ENCODE measurements at places on chromosomes 11 and 22.

- DNase-seq = no peak
These were observed 397 bp upstream of the CD44 start for GRCh38 chr11:35138606-35138942.

GRCh38 chr11:1853376-1854131 is 670 bp downstream of the LSP1 start:
- no peak for DNase-seq

GRCh38 chr11:12149672-12150225 is 39.4 kb downstream of the MICAL2 start:
- peak; percentile 37 for DNase-seq

GRCh38 chr22:41674846-41675340 is 13.8 kb downstream of the SNU13 start:
- DNase-seq = no peak

DNA sequence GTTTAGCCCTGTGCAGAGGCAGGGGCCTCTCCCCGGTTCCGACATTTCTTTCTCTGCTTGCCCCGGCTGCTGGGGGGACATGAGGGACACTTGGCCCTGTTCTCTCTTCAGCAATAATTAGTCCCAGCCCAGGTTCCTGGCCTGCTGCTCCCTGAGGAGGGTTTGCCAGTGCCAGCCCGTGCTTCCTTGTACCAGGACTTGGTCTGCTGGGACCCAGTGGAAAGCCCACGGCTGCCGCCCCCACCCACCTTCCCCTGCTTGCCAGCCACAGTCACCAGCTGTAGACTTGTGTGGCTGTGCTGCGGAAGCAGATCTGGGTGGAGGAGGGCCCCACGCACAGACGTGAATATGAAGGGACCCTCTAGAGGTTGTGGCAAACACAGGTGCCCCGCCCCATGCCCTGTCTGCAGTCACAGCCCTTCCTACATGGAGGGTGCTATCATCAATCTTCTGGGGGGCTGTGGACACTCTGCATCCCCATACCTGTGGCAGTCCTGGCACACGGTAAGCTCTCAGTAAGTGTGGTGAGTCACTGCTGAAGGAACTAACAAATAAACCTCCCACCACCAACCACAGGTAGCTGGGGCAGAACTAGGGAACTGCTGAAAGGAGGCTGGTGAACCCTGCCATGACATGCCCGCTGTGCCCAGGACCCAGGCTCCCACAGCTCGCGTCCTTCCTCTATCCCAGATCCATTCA is 949 bp downstream of the TP53AIP1 start:
- DNase-seq = no peak

DNA sequence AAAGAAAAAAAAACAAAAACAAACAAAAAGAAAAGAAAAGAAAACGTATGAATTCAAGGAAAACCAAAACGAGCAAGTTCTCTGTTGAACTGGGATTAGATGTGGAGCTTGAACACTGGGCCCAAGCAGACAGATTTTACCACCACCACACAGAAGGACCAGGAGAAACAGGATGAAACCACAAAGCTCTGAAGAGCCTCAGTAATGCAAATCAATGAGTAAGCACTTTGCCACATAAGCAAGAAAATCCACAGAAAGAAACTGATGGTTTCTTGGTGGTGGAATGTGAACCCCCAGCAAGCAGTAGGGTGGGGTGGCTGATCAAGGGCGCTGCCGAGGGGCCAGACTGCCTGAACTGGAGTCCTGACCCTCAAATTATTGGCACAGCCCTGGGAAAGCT is 50.9 kb upstream of the NFRKB start:
- DNase-seq = no peak

DNA sequence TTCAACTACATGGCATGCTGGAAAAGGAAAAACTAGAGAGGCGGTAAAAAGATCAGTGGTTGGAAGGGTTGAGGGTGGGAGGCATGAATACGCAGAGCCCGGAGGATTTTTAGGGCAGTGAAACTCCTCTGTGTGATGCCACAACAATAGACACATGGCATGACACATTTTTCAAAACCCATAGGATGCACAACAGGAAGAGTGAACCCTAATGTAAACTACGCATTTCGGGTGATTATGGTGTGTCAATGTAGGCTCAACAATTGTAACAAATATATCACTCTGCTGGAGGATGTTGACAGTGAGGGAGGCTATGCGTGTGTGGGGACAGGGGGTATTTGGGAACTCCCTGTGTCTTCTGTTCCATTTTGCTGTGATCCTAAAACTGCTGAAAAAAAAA is 15.7 kb upstream of the FAM83F start:
- DNase-seq = no peak

GRCh38 chr11:134975866-134976376 is 563.9 kb upstream of the B3GAT1 start:
- DNase-seq = no peak

DNA sequence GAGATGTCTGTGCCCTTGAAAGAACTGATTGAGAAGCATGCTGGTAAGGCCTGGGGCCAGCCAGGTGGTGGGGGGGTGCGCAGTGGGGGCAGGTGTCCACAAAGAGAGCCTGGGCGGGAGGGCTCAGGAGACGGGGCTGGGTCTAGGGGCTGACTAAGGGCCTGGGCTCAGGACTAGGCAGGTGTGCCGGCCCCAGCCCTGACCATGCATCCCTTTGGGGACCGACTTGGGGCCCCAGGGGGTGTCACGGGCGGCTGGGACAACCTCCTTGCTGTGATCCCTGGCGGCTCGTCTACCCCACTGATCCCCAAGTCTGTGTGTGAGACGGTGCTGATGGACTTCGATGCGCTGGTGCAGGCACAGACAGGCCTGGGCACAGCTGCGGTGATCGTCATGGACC is 4.4 kb downstream of the NDUFV1 start:
- DNase-seq = no peak

- DNase-seq = peak; percentile 45
These were observed 28.3 kb downstream of the NECTIN1 start for GRCh38 chr11:119700536-119701346.

- no peak for DNase-seq
These were observed 101.1 kb downstream of the MICAL3 start for GRCh38 chr22:17922925-17923903.

- DNase-seq = no peak
These were observed 258.9 kb downstream of the TMEM135 start for GRCh38 chr11:87296627-87297026.

- no peak for DNase-seq
These were observed 9.4 kb downstream of the SOX6 start for GRCh38 chr11:16346975-16347374.

DNA sequence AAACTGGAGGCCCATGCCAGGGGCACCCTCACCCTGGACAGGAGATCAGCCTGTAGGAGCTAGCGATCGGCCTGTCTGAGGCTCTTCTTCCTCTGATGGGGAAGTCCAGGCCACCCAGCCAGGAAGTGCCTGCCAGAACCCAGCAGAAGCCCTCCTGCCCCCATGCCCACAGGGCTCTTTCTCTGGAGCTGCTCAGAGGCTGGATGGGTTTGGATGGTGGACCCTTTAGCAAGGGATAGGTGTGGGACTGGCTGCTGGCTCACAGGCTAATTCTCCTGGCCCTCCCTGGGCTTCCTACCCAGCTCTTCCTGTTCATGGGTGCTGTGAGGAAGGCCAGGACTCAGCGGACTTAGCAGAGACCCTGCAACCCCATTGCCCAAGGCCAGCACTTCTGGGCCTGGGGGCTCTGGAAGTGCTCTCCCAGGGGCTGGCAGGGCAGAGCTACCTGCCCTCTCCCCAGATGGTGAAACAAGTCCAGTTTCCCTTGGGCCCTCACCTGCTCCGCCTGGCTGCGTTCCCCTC is 7.6 kb downstream of the FXYD2 start:
- DNase-seq = no peak

DNA sequence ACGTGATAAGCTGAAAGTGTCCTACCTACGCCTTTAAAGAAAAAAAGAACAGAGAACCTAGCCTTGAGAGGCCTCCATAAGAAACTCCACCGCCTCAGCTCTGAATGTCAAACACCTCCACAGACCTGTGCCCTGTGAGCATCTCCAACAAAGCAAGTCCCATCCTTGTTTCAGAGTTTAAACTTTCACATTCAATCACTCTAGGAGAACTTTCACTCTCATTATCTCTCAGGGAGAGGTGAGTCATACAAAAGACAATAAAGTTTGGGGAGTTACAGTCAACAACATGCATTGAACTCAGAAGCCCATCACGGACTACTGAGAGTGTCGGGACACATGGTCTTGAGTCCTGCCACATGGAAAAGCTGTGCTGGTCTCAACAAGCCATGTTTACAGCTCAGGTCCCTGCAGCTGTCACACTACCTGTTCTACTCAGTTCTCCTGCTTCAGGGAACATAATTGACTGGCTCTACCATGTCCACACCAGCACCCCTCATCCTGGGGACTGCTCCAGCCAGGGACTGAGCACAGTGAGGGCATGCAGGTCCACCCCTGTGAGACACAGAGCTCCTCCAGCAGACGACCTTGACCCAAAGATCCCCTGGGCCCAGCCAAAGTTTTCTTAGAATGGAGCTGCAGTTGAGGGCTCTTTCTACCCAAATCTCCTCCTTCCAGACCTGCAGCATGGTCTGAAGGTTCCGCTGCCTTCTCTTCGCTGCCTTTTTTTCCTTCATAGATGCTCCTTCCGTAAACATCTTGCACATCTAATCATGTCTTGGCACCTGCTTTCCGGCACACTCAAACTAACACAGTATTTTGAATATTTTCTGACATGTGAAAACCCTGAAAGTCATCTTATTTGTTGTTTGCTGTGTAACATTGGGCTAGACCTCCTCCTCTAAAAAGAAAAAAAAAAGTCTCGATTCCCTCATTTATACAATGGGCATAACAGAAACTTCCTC is 114.9 kb downstream of the ETS1 start:
- DNase-seq = no peak

- DNase-seq = no peak
These were observed 45.9 kb upstream of the SYT7 start for GRCh38 chr11:61626580-61627380.

GRCh38 chr11:66976028-66976467 is 944 bp downstream of the C11orf86 start:
- DNase-seq = no peak

GRCh38 chr11:72441752-72442207 is 7.4 kb upstream of the CLPB start:
- DNase-seq = no peak

- no peak for DNase-seq
These were observed 14.1 kb upstream of the SYT8 start for GRCh38 chr11:1820463-1821325.

DNA sequence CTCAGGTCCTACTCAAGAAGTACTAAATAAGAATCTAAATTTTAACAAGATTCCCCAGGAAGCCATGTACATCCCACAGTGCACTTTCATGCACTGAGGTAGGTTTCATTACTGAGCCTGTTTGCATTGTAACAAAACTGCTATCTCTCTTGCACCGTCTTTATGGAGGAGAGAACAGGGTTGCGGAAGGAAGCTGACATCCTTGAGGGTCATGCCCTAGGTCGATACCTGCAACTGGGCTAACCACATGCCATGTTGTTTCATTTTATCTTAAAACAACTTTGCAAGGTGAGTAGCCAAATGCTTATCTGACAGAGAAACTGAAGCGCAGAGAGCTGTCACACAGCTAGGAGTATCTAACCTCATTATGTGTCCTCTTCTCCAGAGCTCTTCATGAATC is 656.3 kb upstream of the TENM4 start:
- DNase-seq = no peak

GRCh38 chr11:67581469-67581868 is 2.1 kb upstream of the GSTP1 start:
- DNase-seq = no peak

DNA sequence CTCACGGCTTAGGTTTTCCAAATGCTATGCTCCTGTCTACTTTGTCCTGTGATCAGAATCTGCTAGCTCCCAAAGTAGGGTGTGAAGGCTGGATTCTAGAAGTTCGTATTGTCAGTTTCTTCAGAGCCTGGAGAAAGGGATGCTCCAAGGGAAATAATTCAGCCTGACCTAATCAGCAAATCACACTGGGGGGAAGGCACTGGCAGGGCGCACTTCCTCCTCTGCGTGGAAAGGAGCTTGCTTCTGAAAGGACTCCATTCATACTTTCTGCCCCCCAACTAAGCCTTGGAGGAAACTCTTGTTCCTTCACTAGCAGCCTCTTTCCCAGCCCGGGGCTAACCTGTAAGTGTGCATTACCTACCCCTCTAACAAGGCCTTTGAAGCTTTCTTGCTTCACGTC is 165.9 kb downstream of the NAV2 start:
- DNase-seq = no peak

GRCh38 chr11:74476536-74476935 is 9.2 kb upstream of the KCNE3 start:
- DNase-seq = no peak

- DNase-seq = no peak
These were observed 23.8 kb downstream of the PARVB start for GRCh38 chr22:44047891-44048301.

- DNase-seq = no peak
These were observed 860 bp downstream of the TMEM184B start for GRCh38 chr22:38271927-38272372.

DNA sequence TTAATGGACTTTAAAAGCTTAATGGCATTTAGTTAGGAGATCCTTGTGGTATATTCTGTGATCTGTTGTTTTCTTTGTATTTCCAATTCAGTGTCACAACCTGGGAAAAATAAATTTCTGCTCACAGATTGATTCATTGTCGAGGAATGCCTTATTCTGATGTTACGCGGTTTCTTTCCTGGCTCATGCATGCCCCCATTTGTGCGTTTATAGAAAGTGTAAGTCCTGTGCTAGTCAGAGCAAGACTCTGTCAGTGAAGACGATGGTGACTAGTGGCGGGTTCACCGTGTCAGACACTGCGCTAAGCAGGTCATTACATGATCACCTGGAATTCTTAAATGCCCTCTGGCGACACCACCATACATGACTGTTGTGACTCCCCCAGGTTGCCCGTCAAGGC is 169.4 kb downstream of the TBC1D22A start:
- DNase-seq = no peak
